ENCODE measurements at places on chromosomes 4 and X. TPM values are rescaled to one million over a fixed set of nuclear protein-coding genes. Genes with fewer than 3 reads are reported as not detected.

DNA sequence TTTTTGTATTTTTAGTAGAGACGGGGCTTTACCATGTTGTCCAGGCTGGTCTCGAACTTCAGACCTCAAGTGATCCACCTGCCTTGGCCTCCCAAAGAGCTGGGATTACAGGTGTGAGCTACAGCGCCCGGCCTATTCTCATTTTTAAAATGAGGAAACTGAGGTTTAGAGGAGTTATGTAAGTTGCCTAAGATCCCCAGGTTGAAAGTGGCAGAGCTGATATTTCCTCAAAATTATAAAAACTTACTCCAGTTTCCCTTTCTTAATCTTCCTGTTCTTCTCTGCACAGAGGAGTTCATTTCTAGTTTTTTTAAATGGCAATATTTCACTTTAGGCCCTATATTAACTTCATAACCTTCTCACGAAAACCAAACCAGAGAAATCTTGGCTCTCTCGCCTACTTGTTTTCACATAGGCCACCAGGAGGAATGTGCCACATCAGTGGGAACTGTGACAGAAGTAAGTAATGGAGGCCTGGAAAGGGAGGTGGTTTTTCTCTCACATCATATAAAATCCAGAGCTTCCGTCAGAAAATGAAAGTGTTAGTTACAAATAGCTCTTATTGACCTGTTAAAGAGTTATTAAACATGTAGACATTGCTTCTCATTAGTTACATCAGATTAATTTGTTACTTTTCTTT lies 16.1 kb upstream of the RS1 start:
- DNase-seq = no peak

GRCh38 chrX:108516184-108516583 lies 76.5 kb downstream of the COL4A5 start:
- no peak for DNase-seq

GRCh38 chr4:42672359-42673081 lies 15.6 kb upstream of the ATP8A1 start:
- no peak for DNase-seq

Gene TLL1
- polyA plus RNA-seq = not detected

Gene RNF113A
- polyA plus RNA-seq = 35.1 TPM

Gene SH3D19
- polyA plus RNA-seq = not detected

Gene TMPRSS11F
- polyA plus RNA-seq = not detected

DNA sequence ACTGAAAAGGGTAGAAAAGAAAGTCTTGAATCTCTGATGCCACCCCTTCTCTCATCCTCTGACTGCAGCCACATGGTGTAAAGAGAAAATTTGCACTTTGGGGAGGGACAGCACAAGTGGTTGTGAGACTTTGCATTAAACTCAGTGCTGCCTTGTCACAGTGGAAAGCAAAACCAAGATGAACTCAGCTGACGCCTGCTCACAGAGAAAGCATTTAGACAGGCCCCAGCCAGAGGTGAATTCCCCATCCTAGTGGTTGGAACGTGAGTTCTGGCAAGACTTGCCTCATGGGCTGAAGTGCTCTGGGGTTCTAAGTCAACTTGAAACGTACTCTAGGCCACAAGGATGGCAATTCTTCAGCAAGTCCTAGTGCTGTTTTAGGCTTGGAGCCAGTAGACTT lies 1101.4 kb downstream of the ADGRL3 start:
- DNase-seq = no peak

Gene SHROOM2
- polyA plus RNA-seq = 0.09 TPM

GRCh38 chrX:32448945-32449344 lies 762.4 kb downstream of the DMD start:
- DNase-seq = peak; percentile 23

Gene TEX13C
- not detected for polyA plus RNA-seq

DNA sequence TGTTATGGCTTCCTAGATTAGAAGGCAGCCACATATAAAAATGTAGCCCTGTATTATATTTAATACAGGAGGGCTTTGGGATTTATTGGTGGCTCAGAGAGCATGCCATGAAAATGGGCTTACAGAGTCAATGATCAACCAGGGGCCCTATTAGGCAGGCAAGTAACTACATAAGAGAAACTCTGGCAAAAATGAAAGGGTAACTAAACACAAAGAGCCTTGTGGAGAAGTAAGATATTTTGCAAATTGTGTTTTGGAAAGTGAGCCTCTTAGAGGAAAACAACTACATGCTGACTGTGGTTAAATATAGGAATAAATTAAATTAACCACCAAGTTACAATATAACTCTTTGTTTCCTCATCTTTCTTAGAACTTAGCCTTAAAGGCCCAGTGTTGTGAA lies 5.5 kb downstream of the SAT1 start:
- DNase-seq = no peak

Gene CLTRN
- not detected for polyA plus RNA-seq

Gene KIT
- not detected for polyA plus RNA-seq

DNA sequence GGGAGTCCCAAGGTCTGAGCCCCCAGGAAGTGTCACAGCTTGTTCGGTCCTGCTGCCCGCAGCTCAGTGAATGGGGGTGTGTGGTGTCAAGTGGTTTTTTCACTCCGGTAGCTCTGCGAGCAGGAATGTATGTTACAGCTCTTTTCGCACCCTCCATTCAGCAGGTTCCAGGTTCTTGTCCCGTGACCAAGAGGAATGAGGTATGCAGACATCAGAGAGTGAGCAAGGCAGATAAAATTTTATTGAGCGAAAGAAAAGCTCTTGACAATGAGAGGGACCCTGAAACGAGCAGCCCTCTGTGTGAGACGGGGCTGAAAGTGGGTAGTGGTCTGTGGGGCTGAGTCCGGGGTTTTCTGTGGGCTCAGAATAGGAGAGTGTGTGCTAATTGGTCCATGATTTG lies 31.5 kb downstream of the UCHL1 start:
- DNase-seq = no peak

Gene RP2
- polyA plus RNA-seq = 5.7 TPM

DNA sequence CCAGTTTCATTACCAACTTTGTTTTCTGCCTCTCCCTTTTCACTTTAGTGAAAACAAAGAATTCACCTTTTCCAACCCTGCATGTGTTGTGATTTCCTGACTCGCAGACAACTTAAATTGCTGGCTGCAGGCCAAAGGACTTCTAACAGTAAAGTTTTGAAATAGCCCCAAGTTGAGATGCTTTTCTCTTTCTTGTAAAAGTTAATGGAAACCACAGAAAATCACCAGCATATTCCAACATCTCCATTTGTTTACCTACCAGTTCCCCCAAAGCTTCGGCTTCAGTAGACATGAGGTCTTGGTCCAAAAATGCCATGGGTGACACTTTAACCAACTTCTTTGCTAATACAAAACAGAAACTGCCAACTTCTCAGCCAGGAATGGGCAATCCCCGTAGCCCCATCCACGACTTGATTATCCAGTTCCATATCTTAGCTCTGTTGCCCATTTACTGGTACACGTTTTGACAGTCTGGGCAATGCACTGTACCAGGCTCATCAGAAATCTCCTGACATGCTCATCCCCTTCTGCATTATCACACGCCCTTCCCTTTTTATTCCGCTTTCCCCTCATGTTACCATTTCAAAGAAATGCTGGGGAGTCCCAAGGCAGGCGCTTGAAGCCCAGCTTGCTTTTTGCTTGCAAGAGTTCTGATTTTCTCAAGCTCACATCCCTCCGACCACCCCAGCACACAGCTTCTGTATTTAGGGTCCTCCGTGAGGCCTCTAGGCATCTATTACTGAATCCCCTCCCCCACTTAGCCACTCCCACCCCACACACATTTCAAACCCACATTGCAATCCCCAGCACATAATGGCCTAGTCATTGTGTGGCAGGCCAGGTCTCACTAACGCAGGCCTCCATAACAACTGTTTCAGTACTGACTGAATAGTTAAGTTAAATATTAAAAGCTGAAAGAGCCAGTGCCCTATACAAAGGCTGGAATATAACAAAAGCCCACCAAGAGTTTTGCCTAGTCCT lies 137.9 kb upstream of the S100G start:
- no peak for DNase-seq

GRCh38 chr4:7581477-7581876 lies 146.7 kb upstream of the PSAPL1 start:
- DNase-seq = no peak

DNA sequence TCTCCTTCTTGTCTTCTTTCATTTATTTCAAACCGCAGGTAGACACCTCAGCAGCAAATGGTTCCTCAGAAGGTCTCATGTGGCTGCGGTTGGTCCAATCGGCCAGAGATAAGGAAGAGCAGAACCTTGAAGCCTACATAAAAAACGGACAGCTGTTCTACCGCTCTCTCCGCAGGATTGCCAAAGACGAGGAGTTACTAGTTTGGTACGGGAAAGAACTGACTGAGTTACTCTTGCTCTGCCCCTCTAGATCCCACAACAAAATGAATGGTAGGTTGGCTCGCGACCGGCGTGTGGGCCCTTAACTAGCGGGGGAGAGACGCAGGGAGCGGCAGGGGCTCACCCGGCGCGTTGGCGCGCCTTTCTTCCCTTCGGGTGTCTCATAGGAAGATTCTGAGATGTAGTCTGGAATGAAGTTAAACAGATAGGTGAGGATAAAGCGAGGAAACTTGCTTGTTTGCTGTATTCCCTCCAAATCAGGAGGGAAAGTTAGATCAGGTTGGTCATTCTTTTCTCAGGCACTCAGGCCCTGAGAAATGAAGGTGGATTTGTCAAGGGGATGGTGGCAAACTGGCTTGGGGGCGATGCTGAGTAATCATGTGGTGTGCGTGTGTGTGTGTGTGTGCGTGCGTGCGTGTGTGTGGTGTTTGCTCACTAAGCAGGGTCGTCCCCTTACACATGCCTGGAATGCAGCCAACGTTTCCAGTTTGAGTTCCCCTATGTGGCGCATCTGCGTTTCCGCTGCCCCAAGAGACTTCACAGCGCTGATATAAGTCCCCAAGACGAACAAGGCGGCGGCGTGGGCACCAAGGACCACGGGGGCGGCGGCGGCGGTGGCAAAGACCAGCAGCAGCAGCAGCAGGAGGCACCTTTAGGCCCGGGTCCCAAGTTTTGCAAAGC lies 4.2 kb downstream of the PRDM8 start:
- DNase-seq = no peak

GRCh38 chrX:31225819-31226218 lies 154.0 kb upstream of the FTHL17 start:
- DNase-seq = no peak

Data from GM12878 (cell line).